ENCODE measurements at places on chromosomes 4 and X. TPM values are rescaled to one million over a fixed set of nuclear protein-coding genes. Genes with fewer than 3 reads are reported as not detected.

- H3K4me3 ChIP-seq = no peak overlapping the region
- peaks cover 4% of the 10 kb centered on the region for H3K4me1 ChIP-seq
- no peaks in the 10 kb centered on the region for H3K36me3 ChIP-seq
- H3K27me3 ChIP-seq = no peaks in the 10 kb centered on the region
- no peak for DNase-seq
Observed at GRCh38 chr4:168321006-168321405, 2.5 kb upstream of the DDX60 start.

- peaks cover 1% of the 10 kb centered on the region for H3K27me3 ChIP-seq
- no peaks in the 10 kb centered on the region for H3K4me1 ChIP-seq
- H3K27ac ChIP-seq = no peak overlapping the region
- H3K36me3 ChIP-seq = no peaks in the 10 kb centered on the region
- DNase-seq = no peak
Observed at GRCh38 chr4:64495946-64496345, 86.7 kb upstream of the TECRL start.

RTL3 gene
- not detected for total RNA-seq

GRCh38 chr4:155371432-155372043, 5.2 kb downstream of the MAP9 start:
- H3K36me3 ChIP-seq = peaks cover 5% of the 10 kb centered on the region
- H3K4me3 ChIP-seq = no peak overlapping the region
- no peaks in the 10 kb centered on the region for H3K4me1 ChIP-seq
- no peaks in the 10 kb centered on the region for H3K27me3 ChIP-seq

NXF2 gene
- not detected for total RNA-seq

GRCh38 chrX:139751053-139751452, 43.1 kb upstream of the MCF2 start:
- H3K4me1 ChIP-seq = no peaks in the 10 kb centered on the region
- no peaks in the 10 kb centered on the region for H3K27me3 ChIP-seq
- no peak overlapping the region for H3K27ac ChIP-seq
- H3K36me3 ChIP-seq = no peaks in the 10 kb centered on the region

HSD17B13 gene
- total RNA-seq = not detected

DNA sequence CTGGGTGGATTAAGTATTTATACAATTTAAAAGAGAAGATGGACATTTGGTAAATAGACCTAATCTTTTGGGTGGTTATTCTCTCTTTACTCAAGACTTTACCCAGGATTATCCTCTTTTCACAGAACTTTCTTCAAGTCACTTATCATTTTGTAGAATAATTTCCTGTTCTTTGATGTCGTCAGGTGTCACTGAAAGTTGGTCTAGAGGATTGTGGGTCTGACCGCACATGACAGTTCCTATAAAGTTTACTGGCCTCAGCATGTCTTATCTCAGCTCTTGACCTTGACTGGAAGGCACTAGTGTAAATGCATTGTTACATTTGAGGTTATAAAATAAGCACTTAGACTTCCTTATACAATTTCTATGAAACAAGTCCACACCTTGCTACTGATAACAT, 139.9 kb upstream of the SLC4A4 start:
- H3K4me3 ChIP-seq = no peak overlapping the region
- no peak overlapping the region for H3K27ac ChIP-seq
- no peaks in the 10 kb centered on the region for H3K4me1 ChIP-seq
- no peaks in the 10 kb centered on the region for H3K27me3 ChIP-seq
- H3K36me3 ChIP-seq = no peaks in the 10 kb centered on the region

DNA sequence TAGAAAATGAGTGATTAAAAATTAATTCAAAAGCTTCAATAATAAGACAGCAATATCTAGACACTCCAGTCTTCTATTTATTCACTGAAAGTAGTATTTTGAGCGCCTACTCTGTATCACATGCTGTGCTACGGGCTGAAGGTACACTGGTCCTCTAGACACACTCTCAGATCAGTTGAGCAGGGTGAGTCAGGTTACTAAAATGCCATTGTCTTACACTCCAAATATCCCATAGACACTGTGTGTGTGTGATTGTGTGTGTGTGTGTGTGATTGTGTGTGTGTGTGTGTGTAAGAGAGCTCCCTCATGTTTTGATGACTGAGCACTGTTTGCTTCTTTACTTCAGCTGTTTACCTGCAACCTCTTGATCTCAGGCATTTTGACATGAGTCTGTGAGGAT, 342.8 kb upstream of the BOD1L1 start:
- no peak for DNase-seq
- no peak overlapping the region for H3K4me3 ChIP-seq
- H3K27me3 ChIP-seq = no peaks in the 10 kb centered on the region
- 0 out of 2 replicates have a peak, but pooled peaks cover 2% of the 10 kb centered on the region for H3K4me1 ChIP-seq

Measured in H1 (cell line).